ENCODE measurements at places on chromosomes 16 and 17.

DNA sequence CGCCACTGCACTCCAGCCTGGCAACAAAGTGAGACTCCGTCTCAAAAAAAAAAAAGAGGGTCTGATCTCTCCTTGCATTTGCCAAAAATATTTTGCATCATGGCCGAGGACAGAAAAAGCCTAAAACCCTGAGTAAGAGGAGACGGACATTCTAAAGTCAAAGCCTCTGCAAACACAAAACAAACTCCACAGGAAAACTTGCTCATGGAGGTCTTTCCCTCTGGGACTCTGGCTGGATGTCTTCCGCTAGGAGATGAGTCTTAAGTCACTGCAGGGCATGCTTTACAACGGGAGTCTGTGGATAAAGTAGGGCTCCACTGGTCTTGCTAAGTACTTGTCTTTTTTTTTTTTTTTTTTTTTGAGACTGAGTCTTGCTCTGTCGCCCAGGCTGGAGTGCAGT, 74.0 kb downstream of the MRM3 start:
- no peak for DNase-seq

DNA sequence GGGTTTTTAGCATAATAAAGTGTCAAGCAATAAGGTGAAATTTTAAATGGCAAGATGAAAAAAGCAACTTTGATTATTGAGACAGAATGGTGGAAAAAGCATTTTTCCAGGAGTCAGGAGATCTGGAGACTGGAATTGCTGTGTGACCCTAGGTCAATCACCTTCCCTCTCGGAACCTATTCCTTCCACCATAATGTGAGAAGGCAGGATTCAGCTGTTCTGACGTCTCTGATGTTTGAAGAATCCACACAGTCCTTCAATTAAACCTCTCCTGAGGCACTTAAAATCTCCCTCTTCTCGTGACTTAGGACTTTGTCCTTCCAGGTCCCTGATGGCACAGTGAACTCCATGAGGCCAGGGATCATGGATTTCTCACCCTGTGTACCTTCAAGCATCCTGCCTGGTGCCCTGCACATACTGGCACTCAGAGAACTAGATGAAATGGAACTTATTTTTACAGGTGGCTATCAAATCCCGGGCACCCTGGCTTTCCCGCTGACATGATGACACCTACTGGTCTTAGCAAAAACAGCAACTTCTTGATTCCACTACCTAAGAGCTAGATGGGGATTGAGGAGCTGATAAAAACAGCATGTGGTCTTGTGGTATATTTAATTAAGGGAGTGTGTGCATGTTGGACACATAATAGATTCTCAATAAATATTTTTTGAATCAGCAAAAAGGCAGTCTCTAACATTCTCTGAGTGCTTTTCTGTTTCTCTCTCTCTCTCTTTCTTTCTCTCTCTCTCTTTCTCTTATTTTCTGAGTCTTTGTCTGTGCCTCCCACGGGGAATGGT, 2.3 kb upstream of the CCDC182 start:
- peak; percentile 88 for DNase-seq

DNA sequence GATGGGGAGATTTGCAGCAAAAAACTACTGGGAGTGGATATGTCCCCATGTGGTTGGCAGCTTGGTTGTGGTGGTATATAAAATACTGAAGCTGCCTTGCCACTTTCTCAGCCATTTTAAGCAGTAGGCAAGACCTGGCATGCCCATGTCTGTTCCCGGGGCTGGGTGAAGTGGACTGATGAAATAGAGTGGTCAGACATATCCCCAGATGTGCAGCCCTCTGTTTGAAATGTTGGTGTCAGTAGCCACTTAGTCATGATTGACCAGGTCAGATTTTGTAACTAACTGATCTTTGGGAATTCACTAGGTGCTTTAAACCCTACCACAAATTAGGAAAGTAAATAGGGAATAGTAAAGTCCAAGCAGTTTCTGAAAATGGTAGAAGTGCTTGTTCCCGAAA, 151.6 kb downstream of the PHKB start:
- no peak for DNase-seq

- DNase-seq, result peak; percentile 49
Measured at GRCh38 chr16:57799600-57800199, 2.6 kb downstream of the KIFC3 start.

DNA sequence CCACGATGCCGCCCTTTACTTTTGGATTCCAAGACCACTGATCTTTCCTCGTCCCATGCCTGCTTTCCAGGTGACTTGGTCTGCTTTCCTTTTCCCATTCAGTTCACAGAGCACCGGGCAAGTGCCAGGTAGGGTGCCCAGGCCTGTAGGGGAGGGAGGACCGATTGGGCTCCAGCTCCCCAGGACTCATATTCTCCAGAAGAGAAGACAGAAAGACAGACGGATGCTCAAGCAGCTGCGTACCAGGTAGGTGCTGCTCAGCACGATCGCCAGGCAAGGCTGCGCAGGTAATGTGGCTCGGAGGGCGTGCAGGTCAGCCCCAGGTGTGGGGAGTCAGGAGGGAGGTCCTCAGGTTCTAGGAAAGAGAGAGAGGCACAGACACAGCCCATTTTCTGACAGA, 67.5 kb upstream of the ZNF423 start:
- no peak for DNase-seq

DNA sequence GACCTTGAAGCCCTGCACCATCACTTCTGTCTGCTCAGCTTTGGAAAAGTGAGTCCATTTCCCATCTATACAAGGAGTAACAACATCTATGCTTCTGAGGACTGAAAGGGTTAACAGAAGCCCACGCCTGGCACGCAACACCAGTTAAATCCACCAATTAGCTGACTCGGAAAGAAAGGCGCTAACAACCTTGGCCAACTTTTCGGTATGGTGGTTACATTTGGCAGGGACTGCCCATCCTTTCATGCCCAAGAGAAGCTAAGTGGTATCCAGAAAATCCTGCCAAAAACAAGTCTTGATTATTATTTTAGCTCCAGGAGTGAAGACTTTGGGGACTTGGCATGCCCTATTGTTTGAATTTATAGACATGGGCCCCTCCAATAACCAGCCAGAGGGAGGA, 202.3 kb upstream of the RPL38 start:
- no peak for DNase-seq

DNA sequence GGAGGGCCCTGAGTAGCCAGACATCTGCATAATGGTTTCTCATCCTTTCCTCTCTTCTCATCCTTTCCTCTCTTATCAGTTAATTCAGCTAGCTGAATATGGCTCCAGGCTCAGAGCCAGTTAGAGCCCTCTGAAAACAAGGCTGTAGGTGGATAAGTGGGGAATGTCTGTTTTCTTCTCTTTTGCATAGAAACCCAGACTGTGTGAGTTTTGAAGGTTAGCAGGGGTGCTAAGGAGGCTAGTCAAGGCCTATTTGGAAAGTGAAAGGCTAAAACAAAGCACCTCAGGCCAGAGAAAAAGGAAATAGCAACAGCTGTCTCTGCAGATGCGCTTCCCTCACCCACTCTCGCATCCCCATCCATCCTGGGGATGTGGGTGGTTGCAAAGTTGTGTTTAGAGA, 420.9 kb downstream of the SHISA9 start:
- no peak for DNase-seq

DNA sequence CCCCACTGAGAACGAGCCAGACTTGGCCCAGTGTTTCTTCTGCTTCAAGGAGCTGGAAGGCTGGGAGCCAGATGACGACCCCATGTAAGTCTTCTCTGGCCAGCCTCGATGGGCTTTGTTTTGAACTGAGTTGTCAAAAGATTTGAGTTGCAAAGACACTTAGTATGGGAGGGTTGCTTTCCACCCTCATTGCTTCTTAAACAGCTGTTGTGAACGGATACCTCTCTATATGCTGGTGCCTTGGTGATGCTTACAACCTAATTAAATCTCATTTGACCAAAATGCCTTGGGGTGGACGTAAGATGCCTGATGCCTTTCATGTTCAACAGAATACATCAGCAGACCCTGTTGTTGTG, 631 bp downstream of the BIRC5 start:
- no peak for DNase-seq

DNA sequence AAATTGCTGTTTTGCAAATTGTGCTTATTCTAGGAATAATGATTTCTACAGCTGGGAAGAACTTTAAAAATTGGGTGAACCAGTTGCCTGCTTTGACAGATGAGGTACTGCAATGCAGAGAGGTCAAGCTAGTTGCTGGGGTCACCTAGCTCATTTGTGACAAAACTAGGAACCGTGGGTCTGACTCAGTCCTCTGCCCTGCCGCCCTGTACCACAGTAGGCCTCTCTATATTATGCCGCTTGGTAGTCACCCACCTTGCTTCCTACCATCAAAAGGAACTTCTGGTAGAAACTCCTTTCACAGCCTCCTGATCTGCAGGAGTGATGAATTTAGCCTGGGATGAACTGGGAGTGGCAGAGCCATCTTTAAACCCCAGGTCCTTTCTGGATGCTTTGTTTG, 105.7 kb downstream of the PITPNC1 start:
- no peak for DNase-seq

DNA sequence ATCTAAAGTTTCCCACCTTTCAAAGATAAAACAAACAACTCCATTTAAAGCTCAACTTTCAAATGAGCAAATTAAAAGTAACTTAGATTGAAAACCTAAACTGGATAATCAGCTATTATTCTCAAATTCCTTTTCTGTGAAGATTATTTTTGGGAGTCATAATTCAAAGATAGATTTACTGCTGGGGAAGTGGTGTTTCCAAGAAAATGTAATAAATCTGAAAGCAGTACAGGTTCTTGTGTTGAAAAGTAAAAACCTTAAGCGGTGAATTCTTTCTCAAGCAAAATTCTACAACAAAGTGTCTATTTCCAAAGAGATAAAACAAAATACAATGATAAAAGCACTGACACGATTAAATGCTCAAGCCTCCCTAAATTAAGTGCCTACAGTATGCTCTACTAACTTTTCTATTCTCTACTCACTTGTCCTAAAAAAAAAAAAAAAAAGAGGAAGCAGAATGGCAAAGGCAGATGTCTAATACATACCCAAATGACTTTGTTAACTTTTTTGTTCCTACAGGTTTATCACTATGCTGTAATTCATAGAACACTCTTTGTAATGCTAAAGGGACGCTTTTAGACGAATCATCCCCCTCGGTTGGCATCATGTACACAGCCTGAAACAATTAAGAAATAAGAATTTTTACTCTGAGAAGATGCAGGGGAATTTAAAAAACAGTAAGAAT, 34.5 kb downstream of the LITAFD start:
- DNase-seq, result no peak

- DNase-seq, result no peak
Measured at GRCh38 chr17:47704116-47704515, 10.2 kb downstream of the TBKBP1 start.

DNA sequence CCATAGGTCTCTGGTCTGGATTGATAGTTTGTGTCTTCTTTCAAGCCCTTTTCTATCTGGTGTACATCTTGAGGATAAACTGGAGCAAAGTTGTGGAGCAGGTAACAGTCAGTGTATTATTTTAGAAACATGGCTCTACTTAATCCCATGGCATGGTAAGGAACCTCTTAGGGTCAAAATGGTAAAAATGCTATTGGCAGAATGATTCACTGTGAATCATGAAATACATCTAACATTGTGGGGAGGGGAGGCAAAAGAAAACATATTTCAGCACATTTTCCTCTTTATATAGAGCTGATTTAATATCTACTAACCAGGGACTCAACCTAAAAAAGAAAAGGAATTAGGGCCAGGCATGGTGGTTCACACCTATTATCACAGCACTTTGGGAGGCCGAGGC, 17.9 kb upstream of the ALDH3A2 start:
- DNase-seq, result no peak

DNA sequence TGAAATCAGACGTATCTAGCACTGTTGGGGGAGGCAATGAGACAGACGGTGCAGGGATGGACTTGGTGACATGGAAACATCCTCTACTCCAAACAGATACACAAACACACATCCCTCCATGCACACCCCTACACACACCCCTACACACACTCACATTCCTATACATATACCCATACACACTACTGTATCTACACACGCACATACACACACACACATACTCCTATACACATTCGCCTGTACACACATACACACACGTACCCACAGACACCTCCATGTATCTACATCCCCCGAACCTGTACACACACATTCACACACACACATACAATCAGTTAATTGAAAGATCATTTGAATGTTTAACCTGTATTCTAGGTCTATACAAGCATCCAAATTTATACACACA, 53.5 kb downstream of the MAF start:
- no peak for DNase-seq

GRCh38 chr17:9239793-9240658, 218.7 kb downstream of the NTN1 start:
- DNase-seq, result no peak

DNA sequence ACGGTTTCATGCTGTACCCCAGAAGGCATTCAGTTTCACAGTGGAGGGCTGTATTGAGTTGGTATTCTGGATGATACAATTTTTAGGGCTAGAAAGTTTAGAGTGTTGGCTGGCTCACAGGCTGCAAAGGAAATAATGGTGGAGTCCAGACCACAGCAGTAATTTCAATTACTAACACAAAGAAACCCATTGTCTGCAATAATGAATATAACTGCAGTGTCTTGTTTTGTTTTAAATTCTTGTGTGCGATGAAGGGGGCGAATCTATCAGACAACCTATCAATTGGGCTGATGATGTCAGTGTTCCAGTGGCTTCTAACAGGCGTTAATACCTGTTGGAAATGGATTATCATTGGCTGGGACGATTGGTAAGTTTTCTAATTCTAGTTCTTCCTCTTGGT, 1.5 kb downstream of the SP2 start:
- no peak for DNase-seq

- no peak for DNase-seq
Measured at GRCh38 chr16:69316595-69317034, 5.5 kb downstream of the VPS4A start.

GRCh38 chr17:560432-560873, 154.2 kb downstream of the VPS53 start:
- DNase-seq, result no peak

DNA sequence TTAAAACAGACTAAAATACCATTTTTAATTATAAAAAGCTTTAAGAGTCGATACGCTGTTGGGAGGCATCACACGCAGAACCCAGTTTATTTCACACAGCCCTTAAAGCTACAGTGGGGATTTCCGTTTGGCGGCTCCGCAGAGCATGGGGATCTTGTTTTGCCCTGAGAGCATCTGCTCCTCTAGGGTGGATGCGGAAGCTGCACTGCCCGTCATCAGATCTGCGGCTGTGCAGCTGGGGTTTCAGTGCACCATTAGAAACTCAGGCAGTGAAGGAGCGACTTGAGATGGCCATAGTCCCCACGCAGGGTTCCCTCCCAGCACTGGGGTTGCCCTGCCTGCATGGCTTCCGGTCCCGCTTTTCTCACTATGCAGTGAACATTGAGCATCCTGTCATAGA, 62.2 kb upstream of the CHMP6 start:
- DNase-seq, result no peak

- DNase-seq, result no peak
Measured at GRCh38 chr16:56382459-56382858, 42.9 kb downstream of the AMFR start.

DNA sequence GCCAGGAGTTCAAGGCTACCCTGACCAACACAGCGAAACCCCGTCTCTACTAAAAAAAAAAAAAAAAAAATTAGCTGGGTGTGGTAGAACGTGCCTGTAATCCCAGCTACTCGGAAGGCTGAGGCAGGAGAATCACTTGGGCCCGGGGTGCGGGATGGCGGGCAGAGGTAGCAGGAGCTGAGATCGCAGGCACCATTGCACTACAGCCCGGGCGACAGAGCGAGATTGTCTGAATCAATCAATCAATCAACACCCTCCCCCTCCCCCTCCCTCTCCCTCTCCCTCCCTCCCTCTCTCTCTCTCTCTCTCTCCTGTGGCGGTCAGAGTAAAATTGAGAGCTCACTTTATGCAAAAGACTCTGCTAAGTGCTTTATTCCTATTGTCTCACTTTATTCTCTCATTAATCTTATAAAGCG, 1.2 kb downstream of the HSDL1 start:
- DNase-seq, result peak; percentile 38
